ENCODE measurements at places on chromosomes 4 and X.
A peak's percentile ranks its signal among the peaks of the same experiment; 100 is the strongest.

DNA sequence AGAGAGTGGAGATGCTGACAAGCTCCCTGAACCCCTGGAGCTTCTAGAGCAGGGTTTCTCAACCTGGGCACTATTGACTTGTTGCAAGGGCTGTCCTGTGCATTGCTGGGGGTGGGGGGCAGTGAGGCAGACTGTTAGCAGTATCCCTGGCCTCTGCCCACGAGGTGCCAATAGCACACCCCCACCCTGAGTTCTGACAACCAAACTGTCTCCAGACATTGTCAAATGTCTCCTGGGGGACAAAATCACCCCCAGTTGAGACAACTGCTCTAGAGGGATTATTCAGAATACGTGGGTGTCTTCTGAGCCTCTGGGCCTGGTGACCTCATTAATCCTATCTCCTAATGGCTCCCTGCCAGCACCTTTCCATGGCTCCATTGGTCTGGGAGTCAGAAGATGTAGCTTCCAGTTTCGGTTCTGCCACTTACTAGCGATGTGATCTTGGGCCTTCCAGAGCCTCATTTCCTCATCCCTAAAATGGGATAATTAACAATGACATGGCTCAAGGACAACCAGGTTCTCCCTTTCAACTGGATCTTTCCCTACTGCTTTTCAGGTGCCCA is 17.6 kb upstream of the PJA1 start:
- H3K4me1 ChIP-seq, result no peaks in the 10 kb centered on the region
- no peaks in the 10 kb centered on the region for H3K36me3 ChIP-seq
- H3K4me3 ChIP-seq, result no peak overlapping the region

DNA sequence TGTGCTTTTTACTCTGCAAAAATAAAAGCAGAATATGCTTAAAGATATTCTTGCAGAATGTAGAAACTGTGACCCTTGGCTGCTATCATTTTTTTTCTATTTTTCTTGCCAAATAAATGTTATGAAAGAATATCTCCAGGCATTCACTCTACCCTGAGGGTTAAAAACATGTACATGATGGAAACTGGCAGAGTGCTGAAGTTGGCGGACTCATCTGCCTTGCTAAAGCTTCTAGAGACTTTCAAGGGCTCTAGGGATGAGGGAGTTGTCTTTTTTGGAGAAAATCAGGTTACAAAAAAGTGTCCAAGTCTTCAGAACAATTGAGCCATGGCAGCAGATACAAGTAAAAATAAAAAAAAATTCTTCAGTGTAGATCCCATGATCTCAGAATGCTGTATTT is 40.5 kb upstream of the NRK start:
- no peaks in the 10 kb centered on the region for H3K4me1 ChIP-seq
- H3K36me3 ChIP-seq, result no peaks in the 10 kb centered on the region
- no peak overlapping the region for H3K4me3 ChIP-seq
- no peaks in the 10 kb centered on the region for H3K27me3 ChIP-seq

DNA sequence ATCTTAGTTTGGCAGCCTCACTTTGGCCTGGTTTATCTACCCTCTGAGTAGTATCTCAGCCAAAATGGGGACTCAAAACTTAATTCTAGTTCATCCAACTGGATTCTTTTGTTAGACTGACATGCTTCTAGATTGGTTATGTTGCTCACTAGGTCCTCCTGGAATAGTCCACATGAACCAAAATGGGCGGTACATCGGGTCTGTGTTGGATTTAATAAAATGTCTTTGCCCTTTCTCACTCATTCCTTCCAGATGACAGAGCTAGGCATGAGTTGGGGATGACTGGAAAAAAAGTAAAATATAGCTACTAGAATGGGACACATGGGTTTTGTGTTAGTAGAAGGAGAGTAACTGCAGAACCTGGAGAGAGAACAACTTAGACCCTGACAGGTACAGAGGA is 247.9 kb downstream of the CCSER1 start:
- no peak for DNase-seq
- no peaks in the 10 kb centered on the region for H3K27me3 ChIP-seq
- no peaks in the 10 kb centered on the region for H3K4me1 ChIP-seq
- H3K36me3 ChIP-seq, result no peaks in the 10 kb centered on the region
- H3K27ac ChIP-seq, result no peak overlapping the region
- H3K4me3 ChIP-seq, result no peak overlapping the region

DNA sequence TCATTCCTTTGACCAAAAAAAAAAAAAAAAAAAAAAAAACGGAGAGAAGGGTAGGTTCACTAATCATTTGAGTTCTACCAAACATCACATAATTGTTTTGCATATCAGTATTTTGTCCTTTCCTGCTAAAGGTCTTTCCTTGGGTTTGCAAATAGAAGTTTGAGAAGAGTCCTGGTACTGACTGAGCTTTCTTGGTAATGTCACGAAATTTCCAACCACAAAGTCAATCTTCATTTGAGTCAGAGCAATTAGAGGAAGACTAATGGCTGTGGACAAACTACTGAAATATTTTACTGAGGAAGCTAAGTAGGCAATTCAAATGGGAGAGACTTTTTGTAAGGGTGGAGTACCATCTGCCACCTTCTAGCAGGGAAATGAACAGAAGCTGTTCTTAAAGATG is 21.7 kb upstream of the CD40LG start:
- peaks cover 96% of the 10 kb centered on the region for H3K4me1 ChIP-seq
- peak overlapping the region; percentile 42 for H3K4me3 ChIP-seq
- no peak for DNase-seq
- peaks cover 1% of the 10 kb centered on the region for H3K36me3 ChIP-seq

- no peaks in the 10 kb centered on the region for H3K4me1 ChIP-seq
- H3K27me3 ChIP-seq, result no peaks in the 10 kb centered on the region
- H3K27ac ChIP-seq, result no peak overlapping the region
- DNase-seq, result no peak
- H3K4me3 ChIP-seq, result no peak overlapping the region
- H3K36me3 ChIP-seq, result peaks cover 18% of the 10 kb centered on the region
Observed at GRCh38 chr4:151694961-151695720, 65.7 kb downstream of the GATB start.

DNA sequence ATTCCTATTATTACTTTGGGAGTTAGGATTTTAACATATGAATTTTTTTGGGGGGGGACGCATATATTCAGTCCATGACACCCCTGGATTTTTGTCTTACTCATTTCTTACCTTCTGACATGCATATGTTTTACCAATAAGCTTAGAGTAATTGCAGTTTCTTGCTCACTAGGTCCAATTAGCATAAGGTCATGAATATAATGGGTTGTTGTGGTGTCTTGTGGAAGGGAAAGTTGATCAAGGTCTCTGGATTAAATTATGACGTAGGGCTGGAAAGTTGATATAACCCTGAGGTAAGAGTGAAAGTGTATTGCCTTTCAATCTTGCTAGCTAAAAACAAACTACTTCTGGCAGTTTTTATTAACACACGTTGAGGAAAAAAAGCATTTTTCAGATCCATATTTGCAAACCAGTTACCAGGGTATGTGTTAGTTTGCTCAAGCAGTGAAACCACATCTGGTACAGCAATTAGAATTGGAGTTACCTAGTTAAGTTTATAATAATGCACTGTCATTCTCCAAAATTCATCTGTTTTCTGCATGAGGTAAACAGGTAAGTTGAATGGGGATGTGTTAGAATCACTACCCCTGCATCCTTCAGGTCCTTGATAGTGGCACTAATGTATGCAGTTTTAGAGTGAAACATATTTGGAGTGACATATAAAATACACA is 32.0 kb downstream of the STIM2 start:
- H3K4me3 ChIP-seq, result no peak overlapping the region

- no peaks in the 10 kb centered on the region for H3K27me3 ChIP-seq
- no peaks in the 10 kb centered on the region for H3K4me1 ChIP-seq
- no peak for DNase-seq
- no peaks in the 10 kb centered on the region for H3K36me3 ChIP-seq
- H3K27ac ChIP-seq, result no peak overlapping the region
Observed at GRCh38 chr4:60314416-60314815, 885.7 kb upstream of the ADGRL3 start.

DNA sequence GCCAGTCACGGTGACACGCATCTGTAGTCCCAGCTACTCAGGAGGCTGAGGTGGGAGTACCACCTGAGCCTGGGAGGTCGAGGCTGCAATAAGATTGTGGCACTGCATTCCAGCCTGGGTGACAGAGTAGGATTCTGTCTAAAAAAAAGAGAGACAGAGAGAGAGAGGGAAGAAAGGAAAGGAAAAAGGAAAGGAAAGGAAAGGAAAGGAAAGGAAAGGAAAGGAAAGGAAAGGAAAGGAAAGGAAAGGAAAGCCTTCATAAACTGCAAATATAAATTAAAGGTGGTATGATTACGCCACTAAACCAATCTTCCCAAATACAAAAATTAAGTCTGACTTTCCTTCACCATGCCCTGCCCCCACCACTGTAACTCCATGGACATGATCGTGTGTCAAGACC is 259.3 kb upstream of the GATB start:
- H3K4me3 ChIP-seq, result no peak overlapping the region
- H3K27me3 ChIP-seq, result no peaks in the 10 kb centered on the region
- no peaks in the 10 kb centered on the region for H3K36me3 ChIP-seq
- DNase-seq, result no peak
- H3K27ac ChIP-seq, result no peak overlapping the region

- no peaks in the 10 kb centered on the region for H3K4me1 ChIP-seq
- H3K4me3 ChIP-seq, result no peak overlapping the region
- H3K27ac ChIP-seq, result no peak overlapping the region
- H3K27me3 ChIP-seq, result no peaks in the 10 kb centered on the region
Observed at GRCh38 chr4:125338814-125339213, 24.1 kb downstream of the FAT4 start.

DNA sequence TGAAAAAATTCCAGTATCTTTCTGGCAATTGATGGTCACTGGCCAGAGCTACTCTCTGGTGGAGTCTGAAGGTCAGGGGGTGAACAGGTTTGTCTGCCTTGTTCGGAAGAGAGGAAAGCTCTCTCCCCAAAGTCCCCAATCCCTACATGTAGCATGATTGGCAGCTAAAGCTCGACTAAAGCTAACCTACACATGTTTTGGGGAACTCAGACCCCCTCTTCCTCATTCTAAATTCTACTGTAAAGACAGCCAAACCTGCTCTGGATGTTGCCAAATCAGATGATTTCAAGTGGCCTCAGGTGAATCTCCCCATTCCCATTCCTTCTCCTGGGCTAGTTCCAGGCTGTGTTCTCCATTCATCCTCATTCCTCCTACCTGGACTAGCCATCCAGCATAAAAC is 84.1 kb downstream of the MSN start:
- no peak for DNase-seq
- no peaks in the 10 kb centered on the region for H3K27me3 ChIP-seq
- H3K27ac ChIP-seq, result peak overlapping the region; percentile 81
- H3K4me1 ChIP-seq, result peaks cover 69% of the 10 kb centered on the region
- H3K4me3 ChIP-seq, result no peak overlapping the region

- DNase-seq, result no peak
- H3K27me3 ChIP-seq, result no peaks in the 10 kb centered on the region
- no peaks in the 10 kb centered on the region for H3K4me1 ChIP-seq
- H3K27ac ChIP-seq, result no peak overlapping the region
- H3K36me3 ChIP-seq, result no peaks in the 10 kb centered on the region
Observed at GRCh38 chrX:23482561-23482960, 147.9 kb downstream of the PTCHD1 start.

DNA sequence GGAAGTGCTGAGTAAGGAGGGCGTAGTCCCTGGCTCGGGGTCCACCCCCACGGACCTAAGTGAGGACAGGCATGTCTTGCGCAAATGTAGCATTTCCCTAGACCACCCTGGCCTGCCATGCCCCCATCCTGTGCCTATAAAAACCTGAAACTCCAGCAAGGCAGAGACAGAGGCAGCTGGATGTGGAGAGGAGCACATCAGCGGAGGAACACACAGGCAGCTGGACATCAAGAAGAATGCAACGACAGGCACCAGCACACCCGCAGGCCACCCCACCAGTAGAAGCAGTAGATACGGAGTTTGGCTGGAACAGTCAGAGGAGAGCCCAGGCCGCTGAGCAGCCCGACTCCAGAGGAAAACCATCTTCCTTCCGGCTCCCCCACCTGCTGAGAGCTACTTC is 345.9 kb downstream of the FSTL5 start:
- H3K4me3 ChIP-seq, result no peak overlapping the region
- H3K27ac ChIP-seq, result no peak overlapping the region
- DNase-seq, result no peak
- no peaks in the 10 kb centered on the region for H3K27me3 ChIP-seq
- H3K36me3 ChIP-seq, result no peaks in the 10 kb centered on the region

GRCh38 chr4:8699479-8700145 is 107.0 kb downstream of the CPZ start:
- no peaks in the 10 kb centered on the region for H3K4me1 ChIP-seq
- DNase-seq, result no peak
- H3K4me3 ChIP-seq, result no peak overlapping the region
- H3K27ac ChIP-seq, result no peak overlapping the region

- no peak overlapping the region for H3K4me3 ChIP-seq
- H3K27me3 ChIP-seq, result peaks cover 12% of the 10 kb centered on the region
- H3K4me1 ChIP-seq, result no peaks in the 10 kb centered on the region
- no peak for DNase-seq
- H3K27ac ChIP-seq, result no peak overlapping the region
- H3K36me3 ChIP-seq, result no peaks in the 10 kb centered on the region
Observed at GRCh38 chr4:3760841-3761240, 5.3 kb upstream of the ADRA2C start.

- no peak overlapping the region for H3K4me3 ChIP-seq
- DNase-seq, result no peak
- peaks cover 10% of the 10 kb centered on the region for H3K4me1 ChIP-seq
- H3K36me3 ChIP-seq, result peaks cover 3% of the 10 kb centered on the region
- peak overlapping the region; percentile 5 for H3K27ac ChIP-seq
- no peaks in the 10 kb centered on the region for H3K27me3 ChIP-seq
Observed at GRCh38 chrX:148466292-148466691, 34.1 kb upstream of the AFF2 start.

- peaks cover 74% of the 10 kb centered on the region for H3K4me1 ChIP-seq
- peak overlapping the region; percentile 98 for H3K27ac ChIP-seq
- no peaks in the 10 kb centered on the region for H3K27me3 ChIP-seq
- peak overlapping the region; percentile 19 for H3K4me3 ChIP-seq
- DNase-seq, result peak; percentile 27
Observed at GRCh38 chrX:136711147-136711546, 63.2 kb downstream of the CD40LG start.

GRCh38 chrX:72313707-72314641 is 8.3 kb upstream of the CITED1 start:
- H3K4me1 ChIP-seq, result no peaks in the 10 kb centered on the region
- no peak overlapping the region for H3K27ac ChIP-seq
- no peaks in the 10 kb centered on the region for H3K36me3 ChIP-seq
- H3K27me3 ChIP-seq, result peaks cover 9% of the 10 kb centered on the region
- DNase-seq, result no peak

- no peaks in the 10 kb centered on the region for H3K36me3 ChIP-seq
- no peak overlapping the region for H3K4me3 ChIP-seq
- peaks cover 6% of the 10 kb centered on the region for H3K27me3 ChIP-seq
- no peak overlapping the region for H3K27ac ChIP-seq
- DNase-seq, result no peak
Observed at GRCh38 chr4:141311246-141312204, 90.8 kb downstream of the ZNF330 start.

- H3K27me3 ChIP-seq, result no peaks in the 10 kb centered on the region
- no peaks in the 10 kb centered on the region for H3K36me3 ChIP-seq
- H3K4me1 ChIP-seq, result peaks cover 3% of the 10 kb centered on the region
- DNase-seq, result no peak
Observed at GRCh38 chrX:18465051-18465450, 39.6 kb downstream of the CDKL5 start.
